8988T (cell line): ENCODE measurements at places on chromosomes 3 and 15.

DNA sequence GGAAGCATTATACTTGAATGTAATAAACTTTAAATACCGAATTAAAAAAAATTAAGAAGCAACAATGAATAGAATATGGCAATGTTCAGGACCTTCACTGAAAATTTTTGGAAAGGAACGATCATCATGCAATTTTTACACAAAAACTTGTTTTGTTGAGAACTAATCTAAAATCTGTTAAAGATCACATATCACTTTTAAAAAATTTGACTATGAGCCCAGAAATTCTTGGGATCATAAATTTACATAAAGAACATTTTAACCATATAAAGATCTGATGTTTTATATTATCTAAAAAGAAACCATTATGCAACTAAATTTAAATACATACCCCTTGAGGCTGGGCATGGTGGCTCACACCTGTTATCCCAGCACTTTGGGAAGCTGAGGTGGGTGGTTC lies 76.2 kb upstream of the MELTF start:
- no peak for DNase-seq

- no peak for DNase-seq
These were observed 35.3 kb downstream of the KLF13 start for GRCh38 chr15:31361764-31362515.

DNA sequence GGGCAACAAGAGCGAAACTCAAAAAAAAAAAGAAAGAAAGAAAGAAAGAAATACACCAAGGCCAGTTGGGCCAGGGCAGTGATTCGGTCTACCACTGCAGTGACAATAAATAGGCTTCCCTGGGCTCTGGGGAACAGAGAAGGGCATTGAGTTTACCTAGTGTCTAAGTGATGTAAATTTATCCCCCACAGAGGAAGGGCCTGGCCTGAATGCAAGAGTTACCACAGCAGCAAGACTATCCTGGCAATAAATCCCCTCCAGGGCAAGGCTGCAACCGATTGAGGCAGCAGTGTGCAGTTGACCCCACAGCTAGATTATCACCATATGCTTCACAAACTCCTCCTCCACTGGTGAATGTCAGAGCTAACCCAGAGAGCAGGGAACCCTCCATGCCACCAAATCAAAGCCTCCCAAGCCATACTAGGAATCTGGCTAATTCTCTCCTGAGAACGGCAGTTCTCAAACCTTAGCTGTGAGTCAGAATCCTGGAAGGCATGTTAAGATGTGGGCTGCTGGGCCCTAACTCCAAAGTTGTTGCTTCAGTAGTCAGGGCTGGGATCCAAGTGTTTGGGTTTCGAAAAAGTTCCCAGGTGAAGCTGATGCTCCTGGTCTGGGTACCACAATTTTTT lies 64.3 kb upstream of the GATM start:
- DNase-seq, result no peak

DNA sequence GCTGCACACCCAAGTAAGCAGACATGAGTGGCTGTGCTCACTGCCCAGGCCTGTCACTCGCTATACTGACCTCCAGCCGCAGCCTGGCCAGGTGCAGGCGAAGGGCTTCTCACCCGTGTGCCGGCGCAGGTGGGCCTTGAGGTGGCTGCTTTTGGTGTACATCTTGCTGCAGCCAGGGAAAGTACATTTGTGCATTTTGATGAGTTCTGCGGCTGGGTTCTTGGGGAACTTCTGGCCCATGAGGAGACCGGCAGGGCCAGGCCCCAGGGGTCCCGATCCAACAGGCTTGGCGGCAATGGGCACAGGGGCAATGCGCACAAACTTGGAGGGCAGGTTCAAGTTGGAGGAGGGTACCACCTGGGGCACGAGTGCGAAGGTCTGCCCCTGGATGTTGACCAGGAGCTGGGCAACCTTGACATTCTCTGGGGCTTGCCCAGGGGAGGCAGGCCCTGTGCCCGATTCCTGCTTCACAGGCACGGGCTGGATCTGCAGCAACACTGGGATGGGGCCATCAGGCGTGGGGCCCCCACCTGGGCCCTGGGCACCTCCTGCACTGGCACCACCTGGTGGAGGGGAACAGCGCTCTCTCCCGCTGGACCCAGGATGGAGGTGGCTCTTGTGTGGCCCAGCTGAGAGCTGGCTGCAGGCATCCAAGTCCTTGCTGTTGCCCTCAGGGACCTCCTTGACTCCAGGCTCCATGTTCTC lies 5.3 kb downstream of the KLF15 start:
- DNase-seq, result peak; percentile 61

DNA sequence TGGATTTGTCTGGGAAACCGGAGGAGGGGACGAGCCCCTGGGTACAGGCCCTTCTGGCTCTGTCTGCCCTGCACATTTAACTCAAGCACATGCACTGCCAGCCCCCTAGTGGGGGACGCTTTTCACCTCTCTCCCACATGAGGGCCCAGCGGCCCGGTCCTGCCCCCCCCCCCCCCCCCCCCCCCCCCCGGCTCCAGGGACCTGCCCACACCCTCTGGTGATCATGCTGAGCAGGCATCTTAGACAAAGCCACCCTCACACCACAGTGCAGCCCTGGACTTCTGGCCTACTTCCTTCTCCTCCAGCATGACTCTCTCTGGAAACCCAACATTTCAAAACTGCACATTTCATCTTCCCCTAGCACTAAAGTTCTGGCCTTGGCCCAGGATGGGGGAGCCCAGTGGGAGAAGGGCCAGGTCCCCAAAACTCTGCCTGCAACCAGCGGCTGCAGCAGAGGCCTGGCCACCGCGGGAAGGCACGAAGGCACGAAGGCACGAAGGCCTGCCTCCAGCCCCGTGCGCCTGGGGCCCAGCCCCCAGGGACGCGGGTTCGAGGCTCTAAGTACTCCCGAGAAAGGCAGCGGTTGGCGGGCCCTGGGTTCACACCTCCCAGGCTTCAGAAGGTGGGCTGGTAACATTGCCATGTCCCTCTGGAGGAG lies 14.1 kb downstream of the KLF15 start:
- DNase-seq, result no peak

DNA sequence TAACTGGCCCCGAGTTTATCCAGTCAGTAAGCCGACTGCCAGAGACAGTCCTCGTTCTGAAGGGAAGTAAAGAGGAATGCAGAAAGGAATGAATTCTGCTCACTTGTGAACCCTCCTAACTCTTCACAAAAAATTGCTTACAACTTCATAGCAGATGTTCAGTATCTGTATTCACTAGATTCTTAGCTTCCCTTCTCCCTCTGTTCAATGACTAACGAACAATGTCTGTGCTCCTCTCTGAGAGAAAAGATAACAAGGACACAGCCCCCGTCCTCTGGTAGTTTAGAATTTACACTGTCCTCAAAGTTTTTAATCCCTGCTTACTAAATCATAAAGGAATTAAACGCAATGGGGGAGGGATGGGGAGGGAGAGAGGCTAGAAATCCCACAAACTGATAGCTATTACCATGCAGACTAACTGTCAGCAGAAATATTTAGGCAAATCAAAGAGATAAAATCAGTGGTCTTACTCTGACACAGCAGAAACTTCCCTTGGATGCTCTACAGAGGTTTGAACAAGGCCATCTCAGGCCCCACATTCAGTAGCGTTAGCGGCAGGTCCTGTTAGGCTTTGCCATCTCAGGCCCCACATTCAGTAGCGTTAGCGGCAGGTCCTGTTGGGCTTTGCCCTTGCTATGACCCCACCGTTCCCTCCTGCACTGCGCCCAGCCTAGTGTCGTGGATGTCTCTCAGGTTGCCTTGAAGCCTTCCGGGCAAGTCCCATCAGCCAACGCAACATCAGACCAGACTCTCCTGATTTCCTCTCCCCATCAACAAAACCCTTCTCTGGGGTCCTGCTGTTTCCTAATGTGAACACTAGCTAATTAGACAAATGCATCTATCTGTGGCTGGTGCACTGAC lies 23.4 kb downstream of the NRROS start:
- DNase-seq, result no peak
